ENCODE measurements at places on chromosomes 6 and 20.

GRCh38 chr6:54646069-54646950 is 200.3 kb upstream of the FAM83B start:
- DNase-seq = no peak

- no peak for DNase-seq
These were observed 40.9 kb upstream of the PKIB start for GRCh38 chr6:122569230-122569771.

GRCh38 chr6:137995371-137995770 is 111.8 kb downstream of the PERP start:
- no peak for DNase-seq

GRCh38 chr6:107323133-107323785 is 136.1 kb downstream of the PDSS2 start:
- peak; percentile 24 for DNase-seq

GRCh38 chr6:134031696-134032255 is 20.6 kb downstream of the SLC2A12 start:
- no peak for DNase-seq

DNA sequence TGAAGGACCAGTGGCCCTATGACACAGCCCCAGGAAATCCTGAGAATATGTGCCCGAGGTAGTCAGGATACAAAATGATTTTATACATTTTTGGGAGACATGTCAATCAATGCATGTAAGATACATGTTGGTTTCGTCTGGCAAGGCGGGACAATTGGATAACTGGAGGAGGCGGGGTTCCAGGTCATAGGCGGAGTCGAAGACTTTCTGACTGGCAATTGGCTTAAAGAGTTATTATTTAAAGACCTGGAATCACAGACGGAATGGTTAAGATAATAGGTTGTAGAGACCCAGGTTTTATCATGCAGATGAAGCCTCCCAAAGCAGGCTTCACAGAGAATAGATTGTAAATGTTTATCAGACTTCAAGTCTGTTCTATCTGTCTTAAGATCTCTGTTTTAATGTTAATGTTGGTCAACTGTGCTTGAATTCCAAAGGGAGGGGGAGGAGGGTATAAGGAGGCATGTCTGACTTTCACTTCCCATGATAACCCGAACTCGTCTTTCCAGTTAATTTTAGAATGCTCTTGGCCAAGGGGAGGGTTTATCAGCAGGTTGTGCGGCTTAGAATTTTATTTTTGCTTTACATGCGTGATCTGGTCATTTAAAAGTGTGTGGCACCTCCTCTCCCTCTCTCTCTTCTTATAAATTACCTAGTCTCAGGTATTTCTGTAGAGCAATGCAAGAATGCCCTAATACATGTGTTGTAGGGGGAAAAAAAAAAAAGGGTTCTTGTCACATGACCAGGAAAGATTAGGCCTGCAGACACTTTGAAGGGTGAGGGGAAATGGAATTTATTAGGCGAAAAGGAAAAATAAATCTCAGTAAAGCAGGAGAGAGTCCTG is 230.7 kb downstream of the NFATC2 start:
- no peak for DNase-seq

- no peak for DNase-seq
These were observed 11.5 kb upstream of the RPS6KA2 start for GRCh38 chr6:166638573-166638964.

- DNase-seq = no peak
These were observed 40.2 kb downstream of the ITCH start for GRCh38 chr20:34403063-34403827.

DNA sequence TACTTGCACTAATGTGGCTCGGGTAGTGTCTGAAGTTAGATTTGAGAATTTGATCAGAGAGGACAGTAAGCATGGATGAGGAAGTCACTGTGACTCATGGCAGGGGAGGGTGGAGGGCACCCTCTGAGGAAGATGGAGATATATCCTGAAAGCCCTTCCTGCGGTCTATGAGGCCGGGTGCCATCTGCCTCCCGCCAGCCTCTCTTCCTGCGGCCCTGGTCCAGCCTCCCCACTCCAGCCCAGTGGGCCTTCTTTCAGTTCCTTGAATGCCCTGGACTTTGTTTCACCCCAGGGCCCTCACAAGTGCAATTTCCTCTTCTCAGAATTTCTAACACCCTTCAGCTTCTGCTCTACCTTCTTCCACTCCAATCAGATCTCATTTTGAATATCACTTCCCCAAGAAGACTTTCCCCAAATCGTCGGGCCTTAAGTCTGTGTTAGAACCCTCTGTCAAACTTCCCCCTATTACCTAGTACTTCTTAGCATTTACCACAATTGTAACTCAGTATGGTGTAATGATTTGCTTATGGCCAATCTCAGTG is 20.2 kb upstream of the TNFAIP3 start:
- DNase-seq = no peak

GRCh38 chr6:170018422-170018935 is 267.1 kb downstream of the ERMARD start:
- DNase-seq = no peak

Data from AG08396 (cell line).